RCC 7860 (cell line): ENCODE measurements at places on chromosomes 6 and 20.

DNA sequence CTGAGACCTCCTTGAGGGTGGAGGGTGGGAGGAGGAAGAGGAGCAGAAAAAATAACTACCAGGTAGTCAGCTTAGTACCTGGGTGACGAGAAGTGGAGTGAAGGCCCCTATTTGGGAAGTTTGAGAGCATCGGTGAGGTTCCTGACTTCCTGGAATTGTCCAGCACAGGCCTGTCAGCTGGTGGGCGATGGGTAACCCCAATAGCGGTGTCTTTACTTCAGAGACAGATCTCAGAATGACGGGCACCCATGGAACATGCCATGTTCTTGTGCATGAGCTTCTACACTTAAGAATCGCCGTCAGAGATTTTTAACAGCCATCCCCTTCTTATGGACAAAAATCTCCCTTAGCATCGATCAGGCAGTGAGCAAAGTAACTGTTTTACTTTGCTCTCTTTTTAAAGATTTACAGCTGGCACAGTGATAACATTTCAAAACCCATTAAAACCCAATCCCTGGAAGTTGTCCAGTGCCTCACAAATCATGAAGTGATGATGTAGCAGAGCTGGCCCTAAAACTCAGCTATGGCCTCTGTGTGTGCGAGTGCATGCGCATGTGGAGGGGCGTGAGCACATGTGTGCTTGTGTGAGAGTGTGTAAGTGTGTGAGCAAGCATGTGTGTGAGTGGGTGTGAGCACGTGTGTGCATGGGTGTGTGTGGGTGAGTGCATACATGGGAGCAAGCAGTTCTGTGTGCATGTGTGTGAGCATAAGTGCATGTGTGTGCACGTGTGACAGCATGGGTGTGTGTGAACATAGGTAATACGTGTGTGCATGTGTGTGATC, 85.2 kb downstream of the DLL1 start:
- no peak for DNase-seq

- no peak for DNase-seq
These were observed 183.6 kb downstream of the GRIK2 start for GRCh38 chr6:101577091-101577490.

DNA sequence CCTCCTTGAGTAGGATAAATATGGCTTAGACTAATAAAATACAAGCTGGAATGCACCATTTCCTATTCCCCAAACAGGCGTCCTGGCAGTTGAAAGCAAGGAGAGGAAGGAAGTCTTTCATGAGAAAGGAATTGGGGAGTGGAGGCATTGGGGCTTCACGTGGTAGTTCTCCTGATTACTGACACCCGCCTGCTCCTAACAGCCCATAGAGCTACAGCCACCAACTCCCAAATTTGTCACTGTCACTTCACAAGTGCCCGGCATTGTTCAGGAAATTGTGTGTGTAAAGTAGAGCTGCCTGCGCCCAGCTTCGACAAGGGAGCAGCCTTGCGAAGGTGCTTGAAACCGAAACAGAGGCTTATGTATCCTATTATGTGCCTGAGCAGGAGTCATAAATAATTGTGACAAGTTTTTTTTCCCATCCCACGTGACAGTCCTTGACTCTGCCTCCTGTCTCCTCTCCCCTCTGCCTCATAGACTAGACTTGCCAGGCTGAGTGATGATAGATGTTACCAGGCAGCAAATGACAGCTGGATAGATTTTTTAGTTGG, 301.7 kb upstream of the ZFP64 start:
- peak; percentile 75 for DNase-seq

DNA sequence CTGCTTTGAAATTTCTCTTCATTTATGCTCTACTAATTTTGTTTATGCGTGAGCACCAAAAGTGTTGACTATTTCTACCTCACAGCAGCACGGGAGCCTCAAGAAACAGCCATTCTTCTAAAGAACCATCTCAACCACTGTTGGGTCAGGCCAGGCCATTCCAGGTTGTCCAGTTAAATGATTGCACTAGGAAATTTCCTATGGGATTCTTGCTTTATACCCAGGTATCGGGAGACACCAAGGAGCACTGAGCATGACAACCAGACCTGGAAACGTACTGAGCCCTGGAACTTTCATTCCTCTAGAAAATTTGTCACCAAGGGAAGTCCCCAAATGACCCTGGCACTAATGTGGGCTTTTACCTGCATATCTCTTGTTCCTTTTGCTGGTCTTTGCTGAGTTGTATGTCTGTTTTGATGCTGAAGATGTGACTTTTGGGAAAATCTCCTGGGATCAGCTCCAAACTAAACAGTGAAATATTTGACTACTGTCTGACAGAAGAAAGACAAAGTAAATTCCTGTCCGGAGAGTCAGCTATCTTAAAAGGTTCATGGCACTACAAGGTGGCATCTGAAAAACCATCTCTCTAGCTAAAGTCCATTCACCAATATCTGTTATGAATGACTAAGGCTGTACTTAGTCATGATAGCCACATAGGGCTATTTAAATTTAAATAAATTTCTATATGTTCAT, 70.5 kb downstream of the SNAP25 start:
- no peak for DNase-seq

GRCh38 chr6:46440641-46441040, 50.6 kb downstream of the RCAN2 start:
- no peak for DNase-seq

DNA sequence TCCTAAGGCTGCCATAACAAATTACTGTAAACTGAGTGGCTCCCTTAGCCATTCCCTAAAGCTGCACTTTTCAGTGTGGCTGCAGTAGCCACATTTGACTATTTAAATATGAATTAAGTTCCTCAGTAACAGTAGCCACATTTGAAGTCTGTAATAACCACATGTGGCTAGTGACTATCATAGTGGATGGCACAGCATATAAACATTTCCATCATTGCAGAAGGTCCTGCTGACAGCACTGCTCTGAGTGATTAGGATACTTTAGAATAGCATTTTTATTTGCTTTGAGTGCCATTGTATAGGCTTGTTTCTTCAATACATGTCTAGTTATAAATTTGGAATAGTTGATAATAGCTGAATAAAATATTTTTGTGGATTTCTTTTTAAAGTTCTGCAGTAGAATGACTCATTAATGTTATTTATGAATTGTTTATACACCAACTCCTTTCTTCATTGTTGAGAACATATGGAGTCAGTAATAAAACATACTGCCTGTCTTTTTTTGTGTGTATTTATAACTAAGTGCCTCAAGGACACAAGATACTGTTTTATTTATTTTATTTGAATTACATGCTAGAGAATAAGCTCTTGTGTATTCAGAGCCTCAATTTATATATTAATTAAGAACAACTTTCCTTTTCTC, 217.2 kb downstream of the CDKAL1 start:
- DNase-seq, result no peak
